ENCODE measurements at places on chromosomes 12 and 14.

DNA sequence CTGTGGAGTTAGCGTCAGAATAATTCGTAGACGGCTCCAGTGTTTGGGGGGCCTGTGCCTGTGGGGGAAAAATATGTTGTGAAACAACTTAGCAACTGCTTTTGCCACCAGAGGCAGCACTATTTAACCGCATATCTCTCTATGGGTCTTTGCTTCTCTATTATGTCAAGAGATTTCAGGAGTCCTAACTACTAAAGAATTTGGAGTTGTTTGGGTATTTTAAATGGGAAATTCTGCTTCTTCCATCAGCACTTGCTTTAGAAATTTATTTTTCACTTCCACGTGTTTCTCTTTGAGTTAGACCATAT lies 594 bp upstream of the CLEC14A start:
- DNase-seq, result no peak

GRCh38 chr12:97548931-97549330 lies 86.3 kb downstream of the RMST start:
- DNase-seq, result no peak

GRCh38 chr14:104865631-104866441 lies 768 bp downstream of the CEP170B start:
- DNase-seq, result peak; percentile 44

GRCh38 chr14:57933349-57933748 lies 67.5 kb upstream of the SLC35F4 start:
- DNase-seq, result no peak

DNA sequence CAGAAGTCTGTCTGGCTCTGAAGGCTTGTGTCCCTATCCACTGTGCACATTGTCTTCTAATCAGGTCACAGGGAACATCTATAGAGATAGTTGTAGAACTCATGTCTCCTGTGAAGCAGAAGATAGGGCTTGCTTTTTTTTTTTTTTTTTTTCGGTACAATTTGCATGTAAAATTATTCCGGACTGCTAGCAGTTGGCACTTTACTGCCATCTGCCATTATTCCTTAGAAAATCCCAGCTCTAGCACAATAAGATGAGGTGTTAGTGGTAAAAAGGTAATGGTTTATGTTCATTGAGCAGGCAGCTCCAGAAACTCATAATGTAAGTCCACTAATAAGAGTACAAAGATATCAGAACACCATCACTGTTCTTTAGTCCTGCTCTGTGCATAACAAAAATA lies 8.7 kb downstream of the MYRFL start:
- no peak for DNase-seq

- DNase-seq, result no peak
Observed at GRCh38 chr14:100471441-100472093, 115.7 kb downstream of the BEGAIN start.

GRCh38 chr12:50508414-50508813 lies 3.6 kb downstream of the DIP2B start:
- no peak for DNase-seq

DNA sequence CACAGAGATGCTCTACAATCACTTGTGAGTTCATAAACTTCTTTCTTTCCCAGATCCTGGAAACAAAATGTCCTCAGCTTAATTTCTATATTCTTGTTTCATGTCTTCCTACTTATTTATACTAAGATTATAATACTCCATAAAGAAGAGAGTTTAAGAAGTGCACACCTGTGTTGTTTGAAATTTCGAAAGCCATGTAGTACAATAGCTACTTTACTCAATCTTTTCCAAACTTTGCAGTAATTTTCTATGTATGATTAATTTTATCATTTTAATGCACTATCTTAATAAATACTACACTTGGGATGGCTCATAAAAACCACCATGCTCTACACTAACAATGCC lies 300 bp upstream of the TTC5 start:
- no peak for DNase-seq

GRCh38 chr12:115872212-115872611 lies 405.3 kb downstream of the MED13L start:
- no peak for DNase-seq

- DNase-seq, result no peak
Observed at GRCh38 chr14:65044596-65044959, 57.7 kb downstream of the MAX start.

GRCh38 chr14:104110491-104111209 lies 25.1 kb downstream of the ASPG start:
- no peak for DNase-seq

DNA sequence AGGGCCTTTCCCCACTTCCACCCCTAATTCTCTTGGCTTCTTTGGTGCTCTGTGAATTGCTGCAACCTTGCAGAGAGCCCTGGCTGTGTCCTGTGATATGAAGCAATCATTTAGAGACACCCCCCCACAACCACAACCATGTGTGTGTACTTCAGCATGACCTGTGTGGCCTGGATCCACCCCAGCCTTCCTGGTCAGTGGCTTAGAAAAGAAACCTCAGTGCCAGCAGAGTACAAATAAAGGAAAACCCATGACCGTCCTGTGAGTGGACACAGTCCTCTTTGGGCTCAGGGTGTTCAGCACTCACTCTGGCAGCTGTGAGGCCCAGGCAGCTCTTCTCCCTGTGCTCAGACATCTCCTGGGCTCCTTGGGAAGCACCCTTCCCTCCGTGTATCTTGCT lies 206.6 kb upstream of the DIO3 start:
- no peak for DNase-seq

DNA sequence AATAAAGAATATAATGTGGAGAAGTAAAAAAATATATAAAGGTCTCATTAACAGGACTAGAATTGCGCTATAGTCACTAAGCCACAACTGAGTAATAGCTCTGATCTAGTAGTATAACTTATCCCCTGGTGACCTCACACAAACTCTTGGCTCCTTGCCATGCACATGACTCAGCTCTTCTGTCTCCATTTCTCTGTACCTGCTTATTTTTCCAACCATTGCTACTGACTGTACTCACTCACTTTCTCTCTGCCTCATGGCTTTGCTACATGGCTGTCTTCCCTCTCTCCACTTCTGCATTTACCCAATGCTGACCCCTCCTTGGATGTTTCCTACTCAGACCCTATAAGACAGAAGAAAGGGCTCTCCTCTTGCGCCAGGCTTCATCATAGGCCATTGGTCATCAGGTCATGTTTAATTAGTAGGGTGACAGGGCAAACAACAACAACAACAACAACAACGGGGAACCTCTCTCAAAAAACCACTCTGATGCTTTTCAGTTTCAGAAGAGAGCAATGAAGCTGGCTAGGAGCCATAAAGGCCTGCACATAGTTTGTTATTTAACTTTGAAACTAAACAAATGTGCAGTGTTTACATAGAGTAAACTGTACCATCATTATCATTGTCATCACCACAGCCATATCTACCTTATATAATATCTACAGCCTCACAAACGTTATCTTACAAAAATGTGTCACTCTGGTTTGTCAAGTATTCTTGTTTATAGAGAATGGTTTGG lies 25.6 kb upstream of the KRAS start:
- DNase-seq, result peak; percentile 51
